ENCODE measurements at places on chromosomes 1 and 21.

DNA sequence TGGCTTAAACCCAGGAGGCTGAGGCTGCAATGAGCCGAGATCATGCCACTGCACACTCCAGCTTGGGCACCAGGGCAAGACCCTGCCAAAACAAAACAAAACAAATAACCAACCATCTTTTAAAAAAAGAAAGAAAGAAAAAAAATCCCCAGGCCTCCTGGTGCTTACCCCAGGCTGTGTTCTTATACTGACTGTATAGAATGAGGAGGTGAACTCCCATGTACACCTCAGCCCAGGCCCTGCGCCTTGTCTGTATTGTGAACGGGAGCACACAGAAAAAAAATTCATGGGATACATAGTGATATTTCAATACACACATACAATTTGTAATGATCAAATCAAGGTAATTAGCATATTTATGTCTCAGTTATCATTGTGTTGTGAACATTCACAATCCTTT, 14.1 kb downstream of the RPL5 start:
- peaks cover 63% of the 10 kb centered on the region for H3K36me3 ChIP-seq
- DNase-seq, result no peak
- H3K4me1 ChIP-seq, result no peaks in the 10 kb centered on the region
- H3K4me3 ChIP-seq, result no peak overlapping the region
- no peaks in the 10 kb centered on the region for H3K27me3 ChIP-seq

- no peak for DNase-seq
- H3K4me3 ChIP-seq, result no peak overlapping the region
- H3K27me3 ChIP-seq, result no peaks in the 10 kb centered on the region
Measured at GRCh38 chr1:167856711-167857418, 57.1 kb downstream of the ADCY10 start.

DNA sequence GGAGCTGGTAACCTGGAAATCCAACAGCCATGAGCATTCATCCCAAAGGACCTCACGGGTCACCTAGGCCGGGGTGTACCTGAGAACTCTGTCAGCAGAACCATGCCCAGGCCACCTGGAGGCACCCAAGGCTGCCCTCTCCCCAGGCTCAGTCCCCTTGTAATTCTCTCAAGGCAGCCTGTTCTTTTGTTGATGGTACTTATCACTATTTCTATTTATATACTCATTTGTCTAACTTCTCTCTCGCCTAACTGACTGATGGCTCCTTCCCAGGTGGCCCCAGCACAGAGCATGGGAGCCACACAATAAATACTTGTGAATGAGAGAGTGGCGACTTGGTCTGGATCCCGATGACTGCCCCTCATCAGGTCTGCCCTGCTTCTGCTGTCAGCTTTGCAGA, 16.7 kb downstream of the CASP9 start:
- H3K27me3 ChIP-seq, result no peaks in the 10 kb centered on the region
- H3K4me3 ChIP-seq, result no peak overlapping the region
- H3K36me3 ChIP-seq, result peaks cover 62% of the 10 kb centered on the region
- peaks cover 9% of the 10 kb centered on the region for H3K4me1 ChIP-seq

GRCh38 chr1:237279629-237280028, 237.6 kb downstream of the RYR2 start:
- H3K27ac ChIP-seq, result no peak overlapping the region
- H3K4me1 ChIP-seq, result no peaks in the 10 kb centered on the region

- H3K27ac ChIP-seq, result no peak overlapping the region
- H3K36me3 ChIP-seq, result no peaks in the 10 kb centered on the region
- no peak overlapping the region for H3K4me3 ChIP-seq
- no peaks in the 10 kb centered on the region for H3K27me3 ChIP-seq
- no peak for DNase-seq
- H3K4me1 ChIP-seq, result no peaks in the 10 kb centered on the region
Measured at GRCh38 chr1:102566182-102566581, 542.1 kb downstream of the COL11A1 start.

GRCh38 chr1:8751984-8752383, 65.5 kb downstream of the RERE start:
- H3K4me1 ChIP-seq, result peaks cover 4% of the 10 kb centered on the region
- no peak for DNase-seq
- no peak overlapping the region for H3K4me3 ChIP-seq
- H3K27me3 ChIP-seq, result no peaks in the 10 kb centered on the region
- H3K36me3 ChIP-seq, result no peaks in the 10 kb centered on the region

DNA sequence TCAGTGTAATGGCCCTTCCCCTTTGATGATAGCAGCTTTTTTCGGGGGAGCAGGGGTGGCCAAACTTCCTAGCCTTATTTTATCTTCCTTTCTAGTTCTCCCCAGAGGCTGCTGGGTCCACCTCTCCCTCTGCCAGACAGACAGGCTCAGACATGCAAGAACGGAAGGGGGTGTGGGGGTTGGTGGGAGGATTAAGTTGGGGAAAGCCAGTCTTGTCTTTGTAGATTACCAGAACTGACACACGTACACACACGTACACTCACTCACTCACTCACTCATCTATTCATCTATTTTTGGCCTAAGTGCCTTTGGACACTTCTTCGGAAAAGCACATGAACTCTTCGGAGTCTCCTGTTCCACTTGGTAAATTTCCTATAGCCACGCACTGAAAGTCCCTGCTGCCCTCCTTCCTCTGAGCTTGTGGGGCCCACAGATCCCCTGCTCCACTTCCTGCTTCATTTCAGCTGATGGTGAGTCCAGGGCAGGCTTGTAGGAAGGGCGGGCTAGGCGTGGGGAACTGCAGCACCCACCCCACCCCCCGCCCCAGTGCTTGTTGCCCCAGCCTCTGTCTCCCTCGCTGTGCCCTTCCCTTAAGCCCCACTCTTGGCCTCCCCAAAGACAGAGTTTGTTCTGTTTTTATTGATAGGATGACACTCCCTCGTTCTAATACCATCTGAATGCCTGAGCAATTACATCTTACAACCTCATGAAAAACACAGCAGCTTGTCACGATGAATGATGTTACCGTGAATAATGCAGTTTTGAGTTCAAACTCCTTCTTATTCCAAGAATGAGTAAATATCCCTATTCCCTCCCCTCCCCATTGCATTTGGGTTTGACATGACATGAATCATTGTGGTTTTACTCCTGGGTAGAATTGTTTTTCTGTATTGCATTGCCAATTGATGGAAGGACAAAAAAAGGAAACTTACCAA, 60.7 kb upstream of the ATP5PO start:
- H3K4me1 ChIP-seq, result peaks cover 36% of the 10 kb centered on the region
- peak overlapping the region; percentile 90 for H3K27ac ChIP-seq
- H3K4me3 ChIP-seq, result peak overlapping the region; percentile 66
- DNase-seq, result no peak
- H3K27me3 ChIP-seq, result no peaks in the 10 kb centered on the region
- no peaks in the 10 kb centered on the region for H3K36me3 ChIP-seq

DNA sequence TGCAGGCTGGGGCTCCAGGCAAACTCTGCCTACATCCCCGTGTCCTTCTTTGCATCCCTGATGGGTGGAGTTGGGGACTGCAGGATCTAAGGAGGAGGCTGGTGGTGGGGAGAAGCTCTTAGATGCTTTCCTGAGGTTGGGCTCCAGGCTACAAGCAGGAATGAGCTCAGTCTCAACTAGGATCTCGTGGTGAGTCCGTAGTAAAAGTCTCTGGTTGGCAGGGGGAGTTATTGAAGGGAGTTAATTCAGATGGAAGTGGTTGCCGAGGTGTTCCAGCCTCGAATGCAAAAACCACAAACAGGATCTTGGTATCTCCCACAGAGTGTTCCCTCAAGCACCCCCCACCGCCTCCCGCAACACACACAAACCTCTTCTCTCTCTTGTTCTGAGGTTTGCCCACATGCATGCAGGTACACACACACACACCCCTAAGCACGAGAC, 35.0 kb downstream of the TMCC2 start:
- H3K4me3 ChIP-seq, result no peak overlapping the region
- no peaks in the 10 kb centered on the region for H3K36me3 ChIP-seq
- H3K27ac ChIP-seq, result no peak overlapping the region
- H3K4me1 ChIP-seq, result peaks cover 6% of the 10 kb centered on the region
- DNase-seq, result no peak
